ENCODE measurements at places on chromosomes 12 and 14.

DNA sequence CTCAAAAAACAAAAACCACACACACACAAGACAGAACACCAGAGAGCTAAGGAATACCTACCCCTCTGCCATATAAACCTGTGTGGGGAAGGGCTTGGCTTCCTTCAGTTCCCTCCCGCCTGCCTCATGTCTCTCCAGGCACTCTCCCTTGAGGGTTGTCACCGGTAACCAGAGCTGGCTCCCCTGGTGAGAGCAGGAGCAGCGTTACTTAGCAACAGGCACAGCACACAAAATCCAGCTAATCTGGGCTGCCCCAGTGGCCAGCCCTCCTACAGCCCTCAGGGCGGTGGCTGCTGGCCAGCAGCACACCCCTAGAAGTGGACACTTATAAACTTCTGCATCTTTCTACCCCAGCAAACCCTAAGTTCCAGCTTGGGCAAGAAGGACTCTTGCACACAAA, 21.6 kb upstream of the NR4A1 start:
- peak; percentile 41 for DNase-seq

- DNase-seq, result no peak
These were observed 50.8 kb downstream of the DGLUCY start for GRCh38 chr14:91164676-91165075.

- DNase-seq, result no peak
These were observed 85.7 kb downstream of the NOC4L start for GRCh38 chr12:132229926-132230325.

DNA sequence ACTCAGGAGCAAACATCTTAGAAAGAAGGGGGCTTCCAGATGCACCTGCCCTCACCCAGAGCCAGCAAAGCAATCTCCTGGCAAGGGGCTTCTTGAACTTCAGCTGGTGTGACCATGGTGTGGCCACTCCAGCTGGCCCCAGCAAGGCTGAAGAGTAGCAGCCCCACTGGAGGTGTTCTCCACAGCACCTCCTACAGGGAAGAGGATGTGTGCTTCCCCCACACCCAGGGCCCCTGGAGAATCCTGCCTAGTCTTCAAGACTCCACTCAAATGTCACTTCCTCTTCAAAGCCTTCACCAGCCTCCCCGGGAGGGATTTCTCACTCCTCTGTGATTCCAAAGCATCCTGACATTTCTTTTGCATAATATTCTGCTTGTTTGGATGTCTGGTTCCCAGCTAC, 8.5 kb downstream of the RAB15 start:
- DNase-seq, result no peak

DNA sequence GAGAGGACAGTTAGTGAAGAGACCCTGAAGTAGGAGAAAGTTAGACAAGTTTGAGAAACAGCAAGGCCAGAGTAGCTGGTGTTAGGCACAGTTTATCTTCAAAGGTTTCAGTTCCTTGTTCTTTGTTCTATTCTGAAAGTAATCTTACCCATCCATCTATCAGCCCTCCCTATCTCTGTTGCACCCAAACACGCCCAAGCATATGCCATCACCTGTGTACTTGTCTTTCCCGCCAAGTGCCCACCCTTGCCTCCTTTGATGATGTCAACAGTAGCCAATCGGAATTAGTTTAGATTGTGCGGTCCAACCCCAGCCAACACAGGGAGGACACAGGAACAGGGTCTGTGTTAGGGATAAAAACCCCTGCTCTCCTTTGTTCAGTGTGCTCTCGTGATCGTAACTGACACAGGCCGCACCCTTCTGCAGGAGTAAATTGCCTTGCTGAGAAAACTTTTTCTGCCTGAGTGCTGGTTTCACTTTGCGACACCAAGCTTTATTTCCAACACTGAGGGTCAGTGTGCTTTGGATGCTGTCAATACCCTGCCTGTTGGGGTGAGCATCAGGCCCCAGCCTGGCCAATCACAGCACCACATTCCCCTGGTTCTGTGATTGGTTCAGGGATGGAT, 4.7 kb upstream of the TMEM229B start:
- DNase-seq, result no peak

- no peak for DNase-seq
These were observed 991.6 kb downstream of the SLC6A15 start for GRCh38 chr12:83920821-83921547.

- DNase-seq, result no peak
These were observed 84.3 kb upstream of the MAP1LC3B2 start for GRCh38 chr12:116474899-116475298.

DNA sequence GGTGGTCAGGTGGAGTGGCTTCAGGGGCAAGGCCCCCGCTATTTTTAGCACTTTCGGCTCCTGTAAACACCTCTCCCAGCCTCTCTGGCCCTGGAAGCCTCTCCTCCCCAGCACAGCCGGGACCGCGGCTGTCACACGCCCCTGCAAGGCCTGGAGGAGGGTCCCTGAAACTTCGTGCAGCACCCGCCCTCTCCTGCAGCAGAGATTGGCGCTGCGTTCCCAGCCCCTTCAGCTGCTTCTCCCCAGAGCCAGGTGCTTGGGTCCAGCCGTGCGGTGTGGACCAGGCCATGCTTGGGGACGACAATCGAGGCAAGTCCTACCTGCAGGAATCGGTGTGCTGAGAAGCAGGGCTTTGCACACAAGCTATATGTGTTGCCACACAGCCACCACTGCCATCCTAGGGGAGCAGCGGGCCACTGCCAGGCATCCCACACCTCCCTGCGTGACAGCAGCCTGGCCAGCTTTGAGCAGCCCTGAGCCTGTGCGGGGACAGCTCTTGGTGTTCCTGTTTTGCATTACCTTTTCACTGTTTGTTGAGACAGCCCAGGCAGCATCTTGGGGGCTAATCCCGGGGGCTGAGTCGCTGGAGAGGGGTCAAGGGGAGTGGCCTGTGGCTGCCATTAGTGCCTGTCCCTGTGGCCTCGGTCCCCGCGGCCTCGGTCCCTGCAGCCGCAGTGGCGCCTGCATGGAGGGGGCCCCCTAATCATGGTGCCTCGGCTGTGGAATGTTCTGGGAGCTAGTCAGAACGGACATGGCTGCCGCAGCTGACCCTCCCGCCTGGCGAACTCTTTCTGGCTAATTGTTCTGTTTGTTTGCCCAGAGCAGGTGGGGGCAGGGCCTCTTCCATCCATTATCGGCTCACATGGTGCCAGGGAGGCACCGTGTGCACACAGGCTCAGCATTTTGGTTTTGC, 27.6 kb upstream of the TRAF3 start:
- DNase-seq, result no peak

- DNase-seq, result no peak
These were observed 4.6 kb downstream of the ZNF384 start for GRCh38 chr12:6684609-6685008.

DNA sequence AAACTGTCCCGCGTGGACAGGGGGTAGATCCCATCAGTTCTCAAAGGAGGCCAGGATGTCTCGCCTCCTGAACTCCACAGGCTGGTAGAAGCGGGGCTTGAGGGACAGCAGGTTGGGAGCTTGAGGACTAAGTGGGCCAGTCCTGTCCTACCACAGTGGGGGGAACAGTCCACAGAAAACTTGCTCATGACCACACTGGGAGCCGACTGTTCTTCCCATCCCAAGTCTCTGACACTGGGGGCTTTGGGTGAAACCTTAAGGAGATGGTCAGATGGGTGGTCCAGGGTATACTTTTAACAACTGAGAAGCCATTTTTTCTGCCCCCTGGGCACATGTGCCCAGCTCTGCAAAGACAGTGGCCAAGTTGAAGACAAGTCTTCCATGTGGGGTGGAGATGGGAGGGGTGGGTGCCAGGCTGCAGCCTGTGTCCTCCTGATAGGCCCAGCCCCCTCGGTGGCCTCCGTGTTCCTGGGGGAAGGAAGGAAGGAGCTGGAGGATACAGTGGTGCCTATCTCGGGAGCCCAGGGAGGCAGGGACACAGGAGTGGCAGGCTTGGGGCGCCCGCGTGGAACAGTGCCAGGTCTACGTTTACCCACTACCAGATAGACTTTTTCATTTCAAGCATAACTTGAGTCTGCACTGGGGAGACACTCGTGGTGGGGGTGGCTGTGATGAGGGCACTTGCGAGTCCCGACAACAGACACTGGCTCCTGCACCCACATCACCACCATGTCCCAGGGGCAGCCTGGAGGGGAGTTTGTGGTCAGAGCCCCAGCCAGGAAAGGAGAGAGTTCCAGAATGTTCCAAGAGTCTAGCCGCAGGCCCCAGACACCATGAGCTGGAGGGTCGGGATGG, 14.7 kb downstream of the RHOF start:
- no peak for DNase-seq

- DNase-seq, result no peak
These were observed 413.2 kb downstream of the FLRT2 start for GRCh38 chr14:85943192-85943591.

DNA sequence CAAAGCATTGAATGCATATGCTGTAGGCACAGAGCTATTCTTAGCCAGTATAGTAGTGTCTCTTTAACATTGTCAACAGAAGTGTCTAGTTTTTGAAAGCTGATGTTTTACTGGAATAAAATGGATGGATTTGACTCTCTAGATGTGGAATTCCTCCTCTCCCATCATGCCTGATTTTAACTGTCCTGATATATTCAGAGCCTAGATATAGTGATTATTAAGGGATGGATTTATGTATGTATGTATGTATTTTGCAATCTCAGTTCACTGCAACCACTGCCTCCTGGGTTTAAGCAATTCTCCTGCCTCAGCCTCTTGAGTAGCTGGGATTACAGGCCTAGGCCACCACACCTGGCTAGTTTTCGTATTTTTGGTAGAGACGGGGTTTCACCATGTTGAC, 144.8 kb upstream of the NAV3 start:
- no peak for DNase-seq

DNA sequence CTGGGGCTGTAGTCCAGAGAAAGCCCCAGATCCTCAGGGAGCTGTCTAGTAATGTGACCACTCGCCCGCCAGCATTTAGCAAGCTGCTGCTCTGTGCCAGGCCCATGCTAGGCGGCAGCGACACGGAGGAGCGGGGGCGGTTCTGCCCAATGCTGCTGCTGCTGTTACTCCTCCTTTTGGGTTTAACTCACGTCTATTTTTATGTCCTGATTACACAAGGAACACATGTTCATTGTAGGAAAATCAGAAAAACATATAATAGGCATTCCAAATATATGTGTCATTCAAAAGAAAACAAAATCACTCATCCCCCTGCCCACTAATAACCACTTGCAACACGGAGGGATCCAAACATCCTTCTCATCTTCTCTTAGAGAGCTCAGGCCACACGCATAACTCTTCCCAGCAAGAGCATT, 30.4 kb downstream of the CCDC92 start:
- peak; percentile 91 for DNase-seq

DNA sequence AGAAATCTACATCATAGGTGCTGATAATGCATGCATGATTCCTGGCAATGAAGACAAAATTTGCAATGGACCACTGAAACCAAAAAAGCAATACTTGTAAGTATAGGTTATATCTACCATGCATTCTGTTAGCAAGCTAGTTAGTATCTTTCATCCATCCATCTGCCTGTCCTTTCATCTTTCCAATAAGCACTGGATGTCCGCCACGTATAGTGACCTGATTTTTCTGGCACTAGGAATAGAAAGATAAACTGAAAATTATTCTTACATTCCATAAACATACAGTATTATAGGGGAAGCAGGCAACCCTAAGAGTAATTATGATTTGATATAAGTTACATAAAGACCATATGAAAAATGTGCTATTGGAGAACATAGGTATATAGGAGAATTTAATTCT, 87.2 kb upstream of the MYF6 start:
- no peak for DNase-seq

DNA sequence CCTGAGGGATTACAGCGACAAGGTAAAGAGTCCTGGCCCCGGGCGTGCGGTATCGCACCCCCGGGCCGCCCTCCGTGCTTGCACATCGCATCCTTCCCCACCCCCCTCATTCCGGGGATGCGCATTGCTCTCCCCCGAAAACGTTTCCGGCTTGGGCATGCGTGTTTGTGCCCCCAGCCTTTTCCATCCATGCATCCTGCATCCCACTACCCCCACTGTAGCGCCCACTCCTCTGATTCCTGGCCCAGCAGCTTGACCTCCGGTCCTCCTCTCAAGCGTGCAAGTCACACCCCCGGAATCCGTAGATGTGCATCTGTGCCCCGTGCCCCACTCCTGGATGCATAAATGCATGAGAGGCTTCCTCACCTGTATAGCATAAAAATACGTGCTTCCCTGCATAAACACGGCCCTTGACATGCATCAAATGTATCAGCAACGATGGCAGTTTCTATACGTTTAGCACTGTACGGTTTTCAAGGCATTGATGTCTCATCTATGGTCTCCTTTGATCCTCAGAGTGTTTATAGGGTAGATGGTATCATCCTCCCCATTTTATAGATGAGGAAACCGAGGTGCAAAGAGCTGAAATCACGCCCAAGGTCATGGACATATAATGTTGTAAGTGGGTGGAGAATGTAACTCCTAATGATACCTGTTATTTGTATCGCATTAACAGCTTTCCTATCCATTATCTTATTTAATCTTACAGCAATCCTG, 484 bp downstream of the RIC8B start:
- DNase-seq, result no peak

- no peak for DNase-seq
These were observed 183.3 kb downstream of the PTPRO start for GRCh38 chr12:15505616-15506015.
